ENCODE measurements at places on chromosomes 7 and 10.
A peak's percentile ranks its signal among the peaks of the same experiment; 100 is the strongest.

DNA sequence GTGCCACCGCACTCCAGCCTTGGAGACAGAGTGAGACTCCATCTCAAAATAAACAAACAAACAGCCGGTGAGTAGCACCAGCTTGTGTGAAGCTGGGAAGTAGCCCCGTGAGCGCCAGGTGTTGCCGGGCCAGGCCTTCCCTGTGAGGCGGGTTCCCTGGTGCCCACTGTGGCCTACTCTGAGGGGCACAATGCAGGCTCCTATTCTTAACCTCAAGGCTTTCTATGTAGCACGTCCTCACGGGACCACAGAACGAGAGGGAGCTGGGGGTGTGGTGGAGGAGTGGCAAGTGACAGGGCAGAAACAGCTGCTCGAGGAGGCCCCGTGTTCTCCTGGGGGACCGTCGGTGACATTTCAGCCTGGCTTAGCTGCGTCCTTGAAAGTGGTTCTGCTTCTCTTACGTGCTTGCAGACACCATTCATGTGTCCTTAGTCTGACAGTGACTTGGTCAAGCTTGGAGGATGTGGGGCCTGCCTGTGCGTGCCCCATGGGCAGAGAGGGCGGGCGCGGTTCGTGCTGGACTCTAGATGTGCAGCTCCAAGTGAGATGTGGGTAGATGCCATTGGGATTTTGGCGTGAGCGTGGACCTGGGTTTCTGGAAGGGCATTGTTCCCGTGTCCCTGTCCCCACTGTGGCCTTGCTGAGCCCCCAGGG is 116.6 kb downstream of the NKX6-2 start:
- DNase-seq = no peak

GRCh38 chr10:50464004-50464409 is 159.7 kb downstream of the SGMS1 start:
- no peak for DNase-seq

- no peak for DNase-seq
These were observed 118.3 kb downstream of the ARID5B start for GRCh38 chr10:62019685-62020359.

GRCh38 chr10:60086862-60087261 is 180.5 kb upstream of the CCDC6 start:
- DNase-seq = no peak

- no peak for DNase-seq
These were observed at the start of gene FEZF1 for GRCh38 chr7:122304319-122304975. Gene FEZF1, minus strand, starts transcription at chr7:122304750. Its CDS starts 313 bp downstream, at chr7:122304437.

DNA sequence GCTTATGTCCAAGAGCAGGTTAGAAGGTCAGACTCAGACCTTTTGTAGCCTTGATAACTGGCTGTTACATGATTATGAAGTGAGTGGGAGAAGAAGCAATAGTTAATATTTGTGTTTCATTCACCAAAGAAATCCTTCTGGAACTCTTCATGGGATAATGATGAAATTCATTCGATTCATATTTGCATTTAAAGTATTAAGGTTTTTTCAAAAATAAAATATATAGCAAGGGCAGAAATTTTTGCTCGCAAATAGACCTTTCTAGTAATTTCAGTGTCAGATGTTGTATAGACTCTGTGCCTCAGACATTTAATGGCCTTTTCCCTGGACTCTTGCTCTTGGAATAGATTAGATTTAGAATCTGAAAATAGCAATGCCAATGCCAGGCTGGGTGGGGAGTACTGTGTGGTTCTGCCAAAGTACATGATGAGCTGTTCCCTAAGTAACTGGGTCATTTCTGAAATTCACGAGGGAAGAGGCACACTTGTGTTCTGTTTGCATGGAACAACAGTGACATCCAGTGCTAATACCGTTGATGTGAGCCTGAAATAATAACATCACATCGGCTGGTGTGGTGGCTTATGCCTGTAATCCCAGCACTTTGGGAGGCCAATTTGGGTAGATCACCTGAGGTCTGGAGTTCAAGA is 119.2 kb downstream of the MBL2 start:
- no peak for DNase-seq

DNA sequence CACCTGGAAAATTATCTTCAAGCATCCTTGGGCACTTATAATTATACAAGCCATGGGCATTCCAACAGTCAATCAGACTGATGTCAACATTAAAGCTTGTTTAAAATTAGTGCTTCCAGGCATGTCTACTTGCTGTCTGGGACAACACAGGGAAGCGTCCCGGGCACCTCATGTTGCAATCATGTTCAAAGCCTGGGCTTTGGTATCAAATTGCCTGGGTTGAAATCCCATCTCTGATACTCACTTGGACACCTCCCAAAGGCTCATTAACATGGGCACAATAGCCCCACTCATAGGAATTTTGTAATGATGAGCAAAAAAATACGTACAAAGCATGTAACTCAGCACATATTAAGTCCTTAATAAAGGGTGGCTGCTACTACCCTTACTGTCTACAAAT is 14.4 kb downstream of the AIFM2 start:
- no peak for DNase-seq

DNA sequence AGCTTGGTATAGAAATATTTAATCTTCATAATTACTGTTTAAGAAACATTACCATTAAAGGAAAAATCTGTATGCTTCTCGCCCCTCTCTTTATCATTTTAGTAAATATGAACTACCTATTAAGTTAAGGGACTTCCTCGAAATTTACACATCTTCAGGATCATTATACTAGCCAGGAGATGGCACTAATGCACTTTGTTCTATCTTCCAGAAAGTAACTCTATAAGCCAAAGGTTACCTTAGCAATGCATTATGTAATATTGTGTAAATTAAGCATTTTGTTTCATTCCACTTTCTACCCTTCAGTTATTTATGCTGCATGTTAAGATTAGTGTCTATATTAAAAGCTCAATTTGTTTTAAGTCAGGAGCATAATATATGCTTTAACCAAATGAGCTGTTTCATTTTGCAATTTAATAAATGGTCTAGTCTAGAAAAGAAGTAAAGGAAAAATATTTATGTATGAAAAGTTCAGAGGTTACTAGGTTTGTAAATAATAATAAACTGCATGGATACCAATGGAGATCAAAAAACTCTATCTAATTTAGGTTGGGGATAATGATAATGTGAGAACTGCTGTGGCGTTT is 128.5 kb downstream of the ANKRD7 start:
- no peak for DNase-seq

DNA sequence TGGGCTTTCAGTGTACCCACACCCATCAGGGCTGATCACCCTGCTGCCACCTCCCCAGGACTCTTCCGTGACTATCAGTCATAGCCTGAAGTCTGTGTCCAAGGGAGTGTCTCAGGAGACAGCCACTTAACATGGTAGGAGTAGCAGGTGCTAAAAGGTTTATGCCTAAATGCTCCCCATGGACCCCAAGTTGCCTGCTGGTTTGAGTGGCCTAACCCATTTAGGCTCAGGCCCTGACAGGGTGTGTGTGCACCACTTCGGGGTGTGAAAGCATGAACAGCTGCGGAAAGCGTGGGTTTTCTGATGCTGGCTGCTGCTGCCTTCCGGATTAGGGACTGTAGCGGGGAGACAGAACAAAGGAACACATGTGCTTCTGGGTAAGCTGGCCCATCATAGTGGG is 93.2 kb upstream of the SAMD8 start:
- no peak for DNase-seq

- DNase-seq = no peak
These were observed 370.8 kb downstream of the EXOC4 start for GRCh38 chr7:133623721-133624120.

DNA sequence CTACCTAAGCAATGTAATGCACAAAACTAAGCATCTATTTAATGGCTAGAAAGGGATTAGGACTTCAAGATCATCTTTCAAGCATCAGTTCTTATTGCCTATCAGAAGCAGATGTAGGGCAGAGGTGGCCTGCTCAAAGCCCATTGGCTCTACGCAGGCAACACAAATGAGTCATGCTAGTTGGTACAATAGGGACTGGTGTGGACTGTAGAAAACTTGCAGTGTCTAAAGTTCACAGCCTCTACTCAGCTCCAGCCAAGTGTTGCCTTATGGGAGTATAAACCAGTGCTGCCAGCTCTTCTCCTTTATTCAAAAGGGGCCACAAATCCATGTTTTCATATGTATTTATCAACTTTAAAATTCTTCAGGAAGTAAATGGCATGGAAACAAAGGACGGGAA is 31.7 kb downstream of the ASAH2 start:
- DNase-seq = no peak

DNA sequence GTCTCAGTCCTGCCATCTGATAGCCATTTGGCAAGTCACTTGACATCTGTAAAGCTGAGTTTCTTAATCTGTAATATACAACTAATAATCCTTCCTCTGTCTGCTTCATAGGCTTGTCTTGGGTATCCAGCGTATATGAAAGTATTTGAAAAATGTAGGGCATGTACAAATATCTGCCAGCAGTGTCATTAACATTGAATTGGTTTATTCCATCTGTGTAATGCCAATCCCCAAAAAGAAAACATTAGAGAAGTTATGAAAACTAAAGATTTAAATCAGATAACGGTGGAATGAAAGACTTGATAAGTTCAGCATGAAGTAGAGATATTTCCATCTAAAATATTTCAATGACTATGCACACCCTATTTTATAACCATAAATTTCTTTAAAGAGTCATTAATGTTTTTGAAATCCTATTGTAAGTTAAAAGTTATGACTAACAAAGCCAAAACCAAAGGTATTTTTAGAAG is 9.8 kb upstream of the RTKN2 start:
- no peak for DNase-seq

DNA sequence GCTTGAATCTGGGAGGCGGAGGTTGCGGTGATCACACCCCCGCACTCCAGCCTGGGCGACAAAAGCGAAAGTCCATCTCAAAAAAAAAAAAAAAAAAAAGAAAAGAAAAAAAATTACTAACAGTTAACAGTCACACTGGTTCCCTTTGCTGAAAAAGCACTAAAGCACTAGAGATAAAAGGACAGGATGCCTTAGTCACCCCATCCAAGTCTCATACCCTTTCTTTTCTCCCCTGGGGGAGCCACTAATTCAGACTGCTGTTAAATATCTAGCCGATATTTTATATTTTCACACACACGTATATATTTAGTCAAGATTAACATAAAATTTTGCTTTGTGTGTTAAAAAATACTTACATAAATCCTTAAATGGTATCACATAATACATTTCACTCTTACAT is 25.2 kb downstream of the BAIAP2L1 start:
- DNase-seq = no peak

DNA sequence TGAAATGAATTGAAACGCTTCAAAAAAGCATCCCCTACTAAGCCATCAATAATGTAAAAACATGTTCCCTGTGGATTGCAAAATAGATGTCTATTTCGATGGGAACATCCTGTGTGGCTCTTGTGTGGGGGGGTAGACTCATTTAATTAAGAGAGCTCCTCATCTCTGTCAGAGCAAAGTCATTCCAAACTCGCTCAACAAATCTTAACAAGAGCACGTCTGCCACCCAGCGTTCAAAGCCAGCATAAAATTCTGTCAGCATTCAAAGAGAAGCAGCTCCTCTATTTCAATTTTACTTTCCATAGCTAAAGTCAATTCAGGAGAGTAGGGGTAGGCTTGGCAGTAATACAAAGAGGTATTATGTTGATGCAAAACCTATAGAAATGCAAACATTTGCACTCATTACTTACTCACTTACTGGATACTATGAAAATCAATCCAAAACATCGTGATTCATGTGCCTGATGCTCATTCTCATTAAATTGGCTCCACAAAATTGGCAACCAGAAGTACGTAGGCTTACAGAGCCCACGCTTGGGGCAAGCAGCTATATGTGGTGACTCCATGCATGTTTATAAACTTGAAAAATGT is 114.9 kb downstream of the IPMK start:
- peak; percentile 62 for DNase-seq

- DNase-seq = no peak
These were observed 502.6 kb downstream of the NRG3 start for GRCh38 chr10:82377608-82378007.

DNA sequence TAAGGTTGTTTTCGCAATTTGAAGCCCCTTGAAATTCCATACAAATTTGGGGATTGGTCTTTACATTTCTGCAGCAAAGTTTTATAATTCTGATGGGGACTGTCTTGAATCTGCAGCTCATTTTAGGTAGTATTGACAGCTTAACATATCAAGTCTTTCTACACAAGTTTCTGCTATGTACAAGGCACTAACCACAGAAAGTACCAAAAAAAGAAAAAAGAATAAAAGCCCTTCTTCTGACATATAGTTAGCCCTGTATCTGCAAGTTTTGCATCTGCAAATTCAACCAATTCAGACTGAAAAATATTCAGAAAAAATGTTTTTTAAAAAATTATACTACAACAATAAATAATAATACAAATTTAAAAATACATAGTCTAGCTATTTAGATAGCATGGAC is 15.3 kb downstream of the POT1 start:
- DNase-seq = no peak

GRCh38 chr10:91908337-91909116 is 759 bp downstream of the FGFBP3 start:
- DNase-seq = peak; percentile 92

DNA sequence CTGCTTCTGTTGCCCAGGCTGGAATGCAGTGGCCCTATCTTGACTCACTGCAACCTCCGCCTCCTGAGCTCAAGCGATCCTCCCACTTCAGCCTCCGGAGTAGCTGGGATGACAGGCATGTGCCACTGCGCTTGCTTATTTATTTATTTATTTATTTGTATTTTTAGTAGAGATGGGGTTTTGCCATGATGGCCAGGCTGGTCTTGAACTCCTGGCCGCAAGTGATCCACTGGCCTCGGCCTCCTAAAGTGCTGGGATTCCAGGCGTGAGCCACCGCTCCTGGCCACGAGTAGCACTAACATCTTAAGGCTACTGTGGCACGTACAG is 70.9 kb downstream of the CARD11 start:
- DNase-seq = peak; percentile 45

- DNase-seq = no peak
These were observed 122.6 kb downstream of the SH2D4B start for GRCh38 chr10:80660266-80660665.

- no peak for DNase-seq
These were observed 8.4 kb downstream of the ZNF862 start for GRCh38 chr7:149846436-149847046.

GRCh38 chr7:86933295-86933845 is 126.1 kb downstream of the ELAPOR2 start:
- DNase-seq = no peak

All from activated CD8-positive, alpha-beta memory T cell treated with anti-CD3 and anti-CD28 coated beads for 24 hours (primary cell).